Stimulated activated CD8-positive, alpha-beta memory T cell treated with anti-CD3 and anti-CD28 coated beads, Interleukin-15, amount 100 ng/mL, for 24 hours (primary cell): ENCODE measurements at places on chromosomes 7 and 10.

DNA sequence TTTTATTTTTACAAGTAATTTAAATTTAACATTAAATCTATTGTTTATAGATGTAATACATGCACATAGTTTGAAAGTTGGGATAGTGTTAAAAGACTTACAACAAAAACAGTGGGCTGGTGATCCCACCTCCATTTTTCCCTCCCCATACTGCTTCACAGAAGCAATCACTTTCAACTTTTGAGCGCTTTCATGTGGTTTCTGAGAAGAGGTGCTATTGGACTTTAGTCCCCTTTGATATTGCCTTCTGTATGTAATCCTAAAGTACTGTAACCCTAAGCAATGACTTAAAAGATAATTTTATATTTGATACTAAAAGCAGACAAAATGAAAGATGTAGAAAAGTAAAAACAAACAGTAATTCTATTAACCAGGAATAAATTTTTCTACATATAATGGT lies 88.1 kb upstream of the FAM171A1 start:
- DNase-seq, result no peak

DNA sequence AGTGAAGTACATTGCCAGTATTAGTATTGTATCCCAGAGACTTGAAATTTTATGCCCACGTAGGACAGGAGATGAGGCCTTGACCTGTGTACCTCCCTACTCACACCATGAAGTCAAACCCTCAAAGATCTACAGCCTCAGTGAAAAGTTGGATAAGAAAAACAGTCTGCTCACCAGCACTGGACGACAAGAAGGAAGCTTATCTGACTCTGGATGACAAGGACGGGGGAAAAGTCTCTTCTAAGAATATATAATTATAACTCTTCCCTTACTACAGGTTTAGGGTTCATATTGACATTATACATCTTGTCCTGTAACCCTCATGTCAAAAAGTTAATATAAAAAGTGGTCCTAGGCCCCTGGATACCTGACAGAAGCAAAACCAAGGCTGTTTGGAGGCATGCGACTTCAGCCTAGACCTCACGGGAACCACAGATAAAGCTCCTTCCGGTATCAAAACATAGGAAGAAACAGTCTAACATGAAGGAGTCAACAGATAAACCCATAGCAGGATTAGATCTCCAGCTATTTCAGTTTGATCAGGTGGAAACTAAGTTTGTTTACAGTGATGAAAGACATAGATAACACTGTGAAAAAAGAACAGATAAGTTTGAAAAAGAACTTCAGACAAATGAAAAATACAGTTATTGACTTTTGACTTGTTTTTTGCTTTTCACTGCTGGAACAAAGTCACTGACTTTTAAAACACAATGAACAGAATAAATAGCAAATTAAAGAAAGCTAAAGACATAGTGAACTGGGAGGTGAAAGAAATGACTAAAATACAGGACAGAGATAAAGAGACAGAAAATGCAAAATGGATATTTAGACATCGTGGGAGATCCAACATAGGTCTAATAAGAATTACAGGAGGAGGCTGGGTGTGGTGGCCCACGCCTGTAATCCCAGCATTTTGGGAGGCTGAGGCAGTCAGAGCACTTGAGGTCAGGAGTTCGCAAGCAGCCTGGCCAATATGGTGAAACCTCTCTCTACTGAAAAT lies 145.9 kb downstream of the PHTF2 start:
- no peak for DNase-seq

- DNase-seq, result no peak
These were observed 5.0 kb downstream of the ZYX start for GRCh38 chr7:143385891-143386781.

DNA sequence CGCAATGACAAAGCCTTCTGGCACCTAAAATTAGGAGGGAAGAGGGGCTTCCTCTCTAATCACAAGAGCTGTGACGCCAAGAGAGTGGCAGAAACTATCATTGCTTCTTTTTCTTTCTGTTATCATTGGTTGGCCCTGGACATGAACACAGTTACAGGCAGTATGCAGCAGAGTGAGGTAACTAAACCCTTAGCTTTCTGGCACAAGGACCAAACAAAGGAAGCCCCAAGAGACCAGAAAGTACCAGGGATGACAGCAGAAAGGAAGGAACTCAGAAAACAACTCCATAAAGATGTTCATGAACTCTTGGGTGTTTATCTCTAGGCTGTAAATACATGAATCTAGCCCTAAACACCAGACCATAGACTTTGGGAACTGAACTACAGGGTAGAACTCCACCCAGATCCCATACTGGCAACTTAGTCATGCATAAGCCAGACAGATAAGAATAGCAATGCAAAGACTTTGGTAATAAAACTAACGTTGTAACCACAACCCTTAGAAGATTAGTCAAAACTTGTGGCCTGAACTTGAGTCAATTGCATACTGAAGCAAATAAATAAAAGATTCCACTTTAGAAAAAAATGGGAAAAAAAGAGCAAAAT lies 195.7 kb upstream of the PTN start:
- no peak for DNase-seq

DNA sequence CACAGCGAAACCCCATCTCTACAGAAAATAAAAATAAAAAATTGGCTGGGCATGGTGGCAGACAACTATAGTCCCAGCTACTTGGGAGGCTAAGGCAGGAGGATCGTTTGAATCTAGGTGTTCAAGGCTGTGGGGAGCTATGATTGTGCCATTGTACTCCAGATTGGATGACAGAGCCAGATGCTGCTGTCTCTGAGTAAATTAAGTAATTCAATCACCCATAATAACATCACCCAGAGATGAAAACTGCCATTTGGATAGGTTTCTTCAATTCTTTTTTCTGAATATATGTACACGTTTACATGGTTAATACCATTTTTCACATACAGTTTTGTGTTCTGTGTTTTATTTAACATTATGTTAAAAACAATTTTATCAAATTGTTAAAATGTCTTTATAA lies 79.3 kb downstream of the WIPF3 start:
- no peak for DNase-seq

DNA sequence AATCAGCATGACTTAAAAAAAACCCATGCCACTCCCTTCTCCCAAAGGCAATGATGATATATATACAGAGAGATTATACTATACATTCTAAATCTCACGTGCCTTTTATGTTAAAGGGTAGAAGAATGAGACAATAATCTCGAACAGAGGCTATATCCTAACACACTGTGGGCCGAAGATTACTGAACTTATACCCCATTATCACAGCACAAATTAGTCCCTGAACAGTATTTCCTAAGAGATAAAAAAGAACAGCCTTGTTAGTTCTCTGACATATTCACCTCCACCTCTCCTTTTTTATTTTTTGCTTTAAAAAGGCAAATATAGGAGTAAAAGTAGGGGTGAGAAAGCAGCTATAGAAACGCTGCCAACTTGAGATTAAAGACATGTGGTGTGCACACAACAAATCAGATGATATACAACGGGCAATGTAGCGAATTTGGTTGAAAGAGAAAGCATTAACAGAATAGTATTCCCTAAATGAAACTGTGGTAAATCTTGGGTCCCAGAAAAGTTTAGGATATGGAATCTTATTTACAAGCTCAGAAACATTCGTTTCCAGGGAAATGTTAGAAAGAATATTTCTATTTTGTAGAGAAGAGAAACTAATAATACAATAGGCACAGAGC lies 69.5 kb downstream of the JMJD1C start:
- no peak for DNase-seq

DNA sequence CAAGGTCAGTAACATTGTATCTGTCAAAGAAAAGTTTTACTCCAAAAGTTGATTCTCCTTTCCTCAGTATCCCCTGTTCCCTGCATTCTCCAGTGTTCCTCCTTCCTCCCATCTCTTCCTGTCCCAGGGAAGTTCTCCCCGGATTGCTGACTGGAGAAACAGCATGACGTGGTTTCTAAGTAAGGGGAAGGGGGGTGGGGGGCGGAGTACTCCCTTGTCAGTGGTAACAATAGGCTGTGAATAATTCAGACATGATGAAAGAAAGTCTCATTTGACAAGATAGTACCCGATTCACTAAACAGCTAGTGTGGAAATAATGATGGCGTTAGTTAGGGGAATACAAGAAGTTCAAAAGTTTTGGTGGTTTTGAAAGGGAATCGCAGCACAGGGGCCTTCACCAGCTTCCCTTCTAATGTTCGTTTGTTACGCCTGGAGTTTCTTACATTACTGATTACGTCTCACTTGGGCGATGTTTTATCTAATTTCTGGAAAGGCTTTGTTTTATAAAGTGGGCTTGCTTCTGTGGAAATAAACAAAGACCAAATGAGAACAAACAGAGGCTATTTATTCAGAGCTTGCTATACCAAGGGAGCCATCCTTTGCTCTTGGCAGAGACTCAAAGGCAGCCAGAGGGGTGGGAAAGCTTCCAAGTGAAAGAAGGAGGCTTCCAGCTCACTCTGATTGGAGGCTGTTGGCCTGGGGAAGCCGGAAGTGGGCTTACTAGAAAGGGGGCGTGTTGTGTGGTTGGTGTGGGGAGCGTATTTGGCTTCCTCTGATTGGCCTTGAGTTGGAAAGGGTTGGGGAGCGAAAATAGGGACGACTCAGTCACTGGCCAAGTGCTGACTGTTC lies 453.7 kb downstream of the SDK1 start:
- DNase-seq, result no peak

DNA sequence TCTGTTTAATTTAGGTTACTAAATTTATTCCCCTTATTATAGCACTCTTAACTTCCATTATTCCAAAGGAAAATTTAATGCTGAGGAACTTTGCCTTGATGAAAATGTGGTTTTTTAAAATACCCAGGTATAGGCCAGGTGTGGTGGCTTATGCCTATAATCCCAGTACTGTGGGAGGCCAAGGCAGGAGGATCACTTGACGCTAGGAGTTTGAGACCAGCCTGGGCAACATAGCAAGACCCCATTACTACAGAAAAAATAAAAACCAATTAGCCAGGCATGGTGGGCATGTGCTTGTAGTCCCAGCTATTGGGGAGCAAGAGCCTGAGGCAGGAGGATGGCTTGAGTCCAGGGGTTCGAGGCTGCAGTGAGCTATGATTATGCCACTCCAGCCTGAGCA lies 32.4 kb downstream of the TMEM243 start:
- no peak for DNase-seq

DNA sequence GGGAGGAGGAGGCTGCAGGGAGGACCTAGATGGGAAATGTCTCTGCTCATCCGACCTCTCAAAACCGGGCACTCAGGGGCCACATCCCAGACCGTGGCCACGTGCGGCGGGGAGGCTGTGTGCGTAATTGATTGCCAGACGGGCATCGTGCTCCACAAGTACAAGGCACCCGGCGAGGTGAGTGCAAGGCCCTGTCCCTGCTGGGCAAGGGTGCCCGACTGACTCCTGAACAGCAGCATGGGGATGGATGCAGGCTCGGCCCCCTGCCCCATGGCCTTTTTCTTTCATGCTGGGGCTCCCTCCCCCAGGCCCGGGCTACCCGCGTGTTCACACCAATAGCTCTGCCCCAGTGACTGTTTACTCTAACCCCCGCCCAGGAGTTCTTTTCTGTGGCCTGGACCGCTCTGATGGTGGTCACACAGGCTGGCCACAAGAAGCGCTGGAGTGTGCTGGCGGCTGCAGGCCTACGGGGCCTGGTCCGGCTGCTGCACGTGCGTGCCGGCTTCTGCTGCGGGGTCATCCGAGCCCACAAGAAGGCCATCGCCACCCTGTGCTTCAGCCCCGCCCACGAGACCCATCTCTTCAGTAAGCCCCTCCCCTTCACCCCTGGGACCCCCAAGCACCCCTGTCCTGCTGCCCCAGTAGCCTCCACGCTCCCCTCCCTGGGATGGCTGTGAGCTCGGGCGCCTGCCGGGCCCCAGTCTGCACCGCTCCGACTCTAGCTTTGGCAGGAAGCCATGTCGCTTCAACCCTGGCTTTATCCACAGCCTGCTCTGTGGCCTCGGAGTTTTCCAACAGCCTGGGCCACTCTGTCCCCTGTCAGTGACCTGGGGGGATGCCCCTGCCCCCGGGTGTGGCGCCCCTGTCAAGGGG lies 3.9 kb downstream of the LRWD1 start:
- no peak for DNase-seq

DNA sequence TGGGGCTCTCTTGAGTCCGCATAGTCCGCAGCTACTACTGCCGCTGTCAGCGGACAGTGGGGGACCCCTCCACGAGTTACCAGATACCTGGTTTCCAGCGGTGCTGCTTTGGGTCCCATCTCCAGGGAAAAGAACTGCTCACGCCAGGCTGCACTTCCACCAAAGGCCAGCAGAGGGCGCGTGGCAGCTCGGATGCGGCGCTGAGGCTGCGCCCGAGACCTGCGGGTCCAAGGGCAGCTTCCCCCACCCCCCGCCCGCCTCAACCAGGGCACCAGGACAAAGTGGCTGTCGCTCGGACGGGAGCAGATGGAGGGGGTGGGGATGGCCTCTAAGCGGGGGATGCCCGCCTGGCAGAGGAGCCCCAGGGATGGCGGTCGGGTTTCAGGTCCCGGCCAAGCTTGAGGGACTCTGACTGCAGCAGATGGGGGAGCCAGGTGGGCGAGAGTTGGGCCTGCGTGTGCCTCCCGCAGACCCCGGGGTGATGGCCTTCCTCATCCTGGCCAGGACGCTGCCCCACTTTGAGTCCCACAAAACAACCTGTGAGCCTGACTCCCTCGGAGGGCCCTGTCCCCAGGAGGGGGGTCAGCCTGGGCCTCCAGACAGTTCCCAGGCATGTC lies 23.8 kb upstream of the ZNF735 start:
- peak; percentile 32 for DNase-seq

- DNase-seq, result no peak
These were observed 177.7 kb upstream of the COL1A2 start for GRCh38 chr7:94216944-94217461.

- no peak for DNase-seq
These were observed 6.3 kb downstream of the MYOF start for GRCh38 chr10:93475871-93476270.

- DNase-seq, result no peak
These were observed 258.1 kb downstream of the PAXIP1 start for GRCh38 chr7:154744861-154745258.

- DNase-seq, result no peak
These were observed 142.2 kb downstream of the PLPP4 start for GRCh38 chr10:120599200-120599724.

GRCh38 chr10:71078454-71079145 lies 133.8 kb upstream of the UNC5B start:
- DNase-seq, result no peak

GRCh38 chr7:49397750-49398149 lies 375.7 kb upstream of the VWC2 start:
- no peak for DNase-seq

- DNase-seq, result no peak
These were observed 94.3 kb downstream of the OAT start for GRCh38 chr10:124324451-124324850.

GRCh38 chr10:119801176-119801575 lies 71.5 kb downstream of the MCMBP start:
- no peak for DNase-seq

DNA sequence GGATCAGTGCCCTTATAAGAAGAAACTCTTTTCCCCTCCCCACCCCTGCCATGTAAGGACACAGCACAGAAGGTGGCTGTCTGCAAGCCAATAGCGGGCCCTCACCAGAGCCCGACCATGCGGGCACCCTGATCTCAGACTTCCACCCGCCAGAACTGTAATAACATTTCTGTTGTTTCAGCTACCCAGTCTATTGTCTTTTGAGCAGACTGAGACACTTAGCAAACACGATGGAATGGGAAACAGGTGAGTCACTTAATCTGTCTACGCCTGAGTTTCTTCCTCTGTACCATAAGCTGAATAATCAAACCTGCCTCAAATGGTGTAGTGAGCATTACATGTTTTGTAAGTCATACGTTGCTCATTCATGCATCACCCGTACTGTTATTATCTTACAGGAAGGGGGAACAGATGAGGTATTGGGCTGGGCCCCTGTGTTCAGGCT lies 58.2 kb downstream of the STRA8 start:
- no peak for DNase-seq
